ENCODE measurements at places on chromosomes 1 and 21. TPM values are rescaled to one million over a fixed set of nuclear protein-coding genes. Genes with fewer than 3 reads are reported as not detected.

The TGFBR3 gene
- total RNA-seq: 9.3 TPM

The GNG4 gene
- total RNA-seq: not detected

The SCAF4 gene
- total RNA-seq: 14.2 TPM

The PGLYRP4 gene
- total RNA-seq: not detected

The DSTYK gene
- total RNA-seq: 2.5 TPM

The IL23R gene
- total RNA-seq: 0.10 TPM

The OR2T35 gene
- not detected for total RNA-seq
